CD8-positive, alpha-beta memory T cell (primary cell): ENCODE measurements at places on chromosomes 1 and 21.

DNA sequence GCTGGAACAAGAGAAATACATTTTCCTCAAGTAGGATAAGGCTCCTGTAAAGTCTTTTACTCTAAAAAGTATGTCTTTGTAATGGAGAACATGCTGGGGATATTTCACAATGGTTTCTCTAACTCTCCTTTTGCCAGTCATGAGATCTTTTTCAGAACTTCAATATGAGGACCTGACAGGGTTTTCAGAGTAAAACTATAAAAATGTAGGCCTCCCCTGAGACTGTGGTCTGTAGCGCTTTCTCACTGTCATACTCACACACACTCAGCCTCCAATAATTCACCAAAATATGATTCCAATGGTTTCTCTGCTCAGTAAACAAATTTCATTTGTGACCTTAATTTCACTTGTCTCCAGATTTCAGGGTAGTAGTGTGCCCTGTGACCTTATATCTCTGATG, 440.1 kb upstream of the PTBP2 start:
- DNase-seq: no peak

GRCh38 chr1:154716614-154717527, 108.9 kb upstream of the ADAR start:
- no peak for DNase-seq

DNA sequence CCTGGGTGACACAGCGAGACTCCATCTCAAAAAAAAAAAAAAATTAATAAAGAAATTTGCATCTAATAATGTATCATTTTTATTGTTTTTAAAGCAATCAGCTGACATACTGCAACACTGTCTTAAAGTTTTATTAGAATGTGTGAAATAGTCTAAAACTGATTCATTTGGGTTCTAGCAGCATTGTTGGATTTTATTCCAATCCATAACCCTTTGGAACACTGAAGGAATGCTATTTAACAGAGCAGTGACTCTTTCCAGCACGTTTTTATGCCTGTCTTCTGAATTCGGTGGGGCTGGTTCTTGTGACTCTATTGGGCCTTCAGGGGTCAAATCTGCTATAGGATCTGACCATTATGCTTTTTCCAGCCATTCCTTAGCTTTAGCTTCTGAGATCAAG, 18.2 kb upstream of the FMO4 start:
- DNase-seq: no peak

DNA sequence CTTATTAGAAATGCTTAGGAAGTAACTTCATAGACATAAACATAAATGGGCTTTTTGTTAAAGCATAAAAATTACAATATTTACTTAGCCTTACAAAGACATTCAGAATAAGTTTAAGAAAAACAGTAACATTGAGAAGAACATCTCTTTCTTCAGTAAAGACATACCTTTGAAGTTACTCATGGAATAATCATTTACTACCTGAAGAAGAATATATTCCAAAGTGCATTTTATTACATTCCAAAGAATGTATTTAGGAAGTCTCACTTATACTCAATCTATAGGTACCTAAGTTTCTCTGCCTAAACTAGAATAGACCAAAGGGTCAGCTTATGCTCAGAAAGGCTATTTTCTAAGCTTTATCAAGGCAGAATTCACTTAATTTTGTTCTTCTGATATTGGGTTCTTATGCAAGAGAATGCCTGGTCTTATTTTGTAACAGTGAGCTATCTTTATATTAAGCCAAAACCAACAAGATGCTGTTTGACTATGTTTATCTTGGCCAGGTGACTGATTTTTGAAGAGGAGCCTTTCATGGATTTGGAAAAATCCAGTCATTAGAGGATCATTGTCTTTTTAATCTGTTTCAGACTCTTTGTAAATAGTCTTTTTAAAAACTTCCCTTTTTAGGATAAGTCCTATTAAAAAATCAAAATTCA, 110.1 kb downstream of the OLFML2B start:
- DNase-seq: no peak

DNA sequence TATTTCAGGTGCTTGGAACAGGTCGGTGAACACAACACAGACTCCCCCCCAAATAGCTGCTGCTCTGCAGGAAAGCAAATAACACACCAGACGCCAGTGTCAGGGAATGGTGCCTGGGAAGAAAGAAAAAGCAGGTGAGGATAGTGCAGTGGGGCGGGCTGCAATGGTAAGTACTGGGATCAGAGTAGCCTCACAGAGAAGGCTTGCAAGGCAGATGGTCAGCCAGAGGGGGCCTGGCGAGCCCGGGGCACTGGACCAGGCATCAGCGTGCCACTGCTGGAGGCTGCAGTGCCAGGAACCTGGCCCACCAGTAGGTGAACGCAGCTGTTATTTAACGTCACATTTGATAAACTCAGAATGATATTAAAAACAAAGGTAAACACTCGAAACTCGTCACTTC, 60.0 kb downstream of the POFUT2 start:
- DNase-seq: no peak

- no peak for DNase-seq
Observed at GRCh38 chr1:153643816-153644215, 9.9 kb downstream of the CHTOP start.

DNA sequence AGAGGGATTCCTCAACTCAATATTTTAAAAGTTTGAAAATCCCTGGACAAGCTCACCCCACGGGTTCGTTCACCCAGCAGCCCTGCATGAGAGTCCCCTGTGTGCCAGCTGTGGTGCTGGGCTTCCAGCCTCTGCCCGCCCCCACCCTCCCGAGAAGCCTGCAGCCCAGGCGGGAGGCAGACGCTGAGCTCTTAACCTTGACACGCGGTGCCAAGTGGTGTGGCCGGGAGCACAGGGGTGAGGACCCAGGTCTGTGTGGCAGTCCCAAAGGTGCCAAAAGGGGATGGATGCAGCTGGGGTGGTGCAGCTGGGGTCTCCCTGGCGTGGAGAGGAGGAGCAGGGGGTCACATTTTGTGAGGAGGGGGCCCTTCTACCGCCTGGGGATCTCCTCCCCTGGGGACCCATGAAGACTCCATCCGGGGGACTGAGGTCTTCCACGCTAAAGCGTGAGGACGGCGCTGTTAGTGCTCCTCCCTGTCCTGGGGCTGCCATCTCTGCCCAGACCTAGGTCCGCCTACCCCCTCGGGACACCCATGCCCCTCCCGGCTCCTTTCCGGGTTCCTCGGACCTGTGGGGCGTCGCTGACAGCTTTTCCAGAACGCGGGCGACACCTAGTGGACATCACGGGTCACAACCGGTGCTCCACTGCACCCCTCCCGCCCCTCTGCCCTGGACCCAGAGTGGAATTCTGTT, 12.9 kb downstream of the PLA2G2F start:
- DNase-seq: peak; percentile 62

DNA sequence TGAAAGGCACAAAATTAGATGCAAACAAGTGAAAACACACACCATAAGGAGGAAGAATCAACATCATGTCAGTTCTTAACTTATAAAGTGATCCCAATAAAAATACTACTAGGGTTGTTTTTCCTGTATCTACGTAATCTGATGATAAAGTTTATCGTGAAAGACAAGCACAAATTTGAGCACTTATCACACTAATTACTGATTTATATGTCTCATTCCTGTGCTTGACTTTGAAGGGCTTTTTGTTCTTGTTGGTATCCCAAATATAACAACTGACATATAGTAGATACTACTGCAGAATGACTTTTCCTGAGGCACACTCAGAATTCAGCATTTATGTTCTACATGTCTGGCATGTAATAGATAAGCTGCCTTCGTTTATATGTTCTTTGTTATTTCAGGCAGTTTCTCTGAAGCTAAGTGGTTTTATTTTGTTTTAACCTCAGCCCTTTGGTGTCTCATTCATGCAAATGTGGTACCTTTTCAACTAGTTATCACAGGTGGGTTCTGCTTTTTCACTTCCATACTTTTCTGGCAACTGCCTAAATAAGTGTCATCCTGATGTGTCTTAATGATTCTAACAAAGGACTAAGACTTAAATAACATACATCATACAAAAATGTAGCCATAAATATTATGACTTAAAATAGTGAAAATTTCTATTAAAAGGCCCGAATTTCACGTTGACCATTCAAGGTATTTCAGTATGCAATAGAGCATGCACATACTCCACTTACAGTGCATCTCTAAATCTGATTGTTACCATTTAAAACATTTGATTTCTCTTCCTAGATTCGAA, 73.2 kb downstream of the LRRC8C start:
- DNase-seq: no peak

- DNase-seq: no peak
Observed at GRCh38 chr1:211928993-211929637, 98.6 kb upstream of the LPGAT1 start.

DNA sequence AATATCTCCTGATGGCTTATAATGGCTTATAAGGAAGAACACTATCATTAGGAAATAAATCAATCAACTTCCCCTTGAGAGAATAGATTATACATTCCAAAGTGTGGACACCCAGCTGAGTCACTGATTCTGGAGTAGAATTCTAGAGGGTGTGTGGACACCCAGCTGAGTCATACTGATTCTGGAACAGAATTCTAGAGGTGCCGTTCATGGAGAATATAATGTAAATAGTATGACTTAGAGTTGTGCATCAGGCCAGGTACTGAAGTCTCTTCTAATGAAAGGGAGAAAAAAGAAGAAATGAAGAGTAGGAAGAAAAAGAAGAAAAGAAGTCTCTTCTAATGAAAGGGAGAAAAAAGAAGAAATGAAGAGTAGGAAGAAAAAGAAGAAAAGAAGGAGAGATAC, 2.4 kb upstream of the USP33 start:
- DNase-seq: no peak

DNA sequence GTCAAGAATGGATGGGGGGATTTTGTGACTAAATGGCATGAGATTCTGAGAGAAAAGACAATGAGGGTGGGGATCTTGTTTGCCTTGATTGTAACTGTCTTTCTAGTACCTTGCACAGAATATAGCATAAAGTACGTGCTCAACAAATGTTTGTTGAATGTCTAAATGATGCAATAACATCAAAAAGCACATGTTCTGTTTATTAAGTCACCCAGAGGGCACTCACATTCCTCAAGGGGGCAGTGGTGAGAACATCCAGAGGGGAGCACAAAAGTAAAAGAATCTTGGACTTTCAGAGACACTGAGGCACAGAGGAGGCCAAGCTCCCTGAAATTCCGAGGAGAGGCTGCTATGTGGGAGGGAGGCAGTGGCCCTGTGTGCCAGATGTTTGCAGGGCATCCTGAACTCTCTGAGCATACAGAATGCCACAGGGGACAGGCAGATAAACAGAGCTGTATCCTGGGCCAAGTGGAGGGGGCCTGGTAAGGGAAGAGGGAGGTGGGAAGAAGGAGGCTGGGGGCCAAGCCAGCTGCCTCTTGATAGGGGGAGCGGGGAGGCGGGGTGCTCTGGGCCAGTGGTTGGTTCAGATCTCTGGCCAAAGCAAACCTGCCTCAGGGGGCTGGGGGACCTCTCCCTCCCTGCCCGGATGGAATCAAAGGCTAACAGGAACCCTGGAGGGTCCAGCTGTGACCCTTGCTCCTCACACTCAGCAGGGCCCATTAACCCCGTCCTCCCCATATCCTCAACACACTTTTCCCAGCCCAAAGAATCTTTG, 6.5 kb upstream of the ATP1A2 start:
- peak; percentile 22 for DNase-seq

DNA sequence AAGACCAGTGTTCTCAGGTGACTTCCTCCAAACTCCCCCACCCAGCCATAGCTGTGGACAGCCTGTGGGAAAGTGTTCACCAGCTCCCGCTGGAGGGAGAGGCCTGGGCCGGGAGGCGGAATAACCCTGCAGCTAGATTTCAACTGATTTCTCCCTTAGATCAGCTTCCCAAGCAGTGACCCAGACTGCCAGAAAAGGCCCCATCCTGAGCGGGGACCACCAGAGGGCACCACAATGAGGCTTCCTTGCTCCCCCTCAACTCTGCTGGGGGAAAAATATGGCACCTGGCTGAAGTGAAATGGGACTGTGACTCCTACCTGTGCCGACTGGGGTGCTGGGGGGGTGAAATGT, 50.8 kb downstream of the RHBG start:
- DNase-seq: peak; percentile 68

DNA sequence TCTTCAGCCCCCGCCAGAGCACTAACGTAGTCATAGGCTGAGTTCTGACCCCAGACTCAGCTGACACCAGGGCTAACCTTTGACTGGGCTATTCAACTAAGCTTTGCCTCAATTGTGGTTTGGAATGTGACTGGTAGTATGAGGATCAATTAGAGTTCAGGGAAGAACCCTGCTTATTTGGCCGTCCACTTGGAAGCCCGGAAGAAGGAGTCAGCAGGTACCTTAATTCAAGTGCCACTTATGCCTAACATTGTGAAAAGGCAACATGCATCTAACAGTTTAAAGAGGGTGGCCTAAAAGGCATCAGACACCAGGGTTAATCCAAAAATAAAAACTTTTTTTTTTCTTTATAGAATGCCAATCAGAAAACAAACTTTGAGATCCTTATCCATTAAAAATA, 92.3 kb downstream of the BEND5 start:
- DNase-seq: no peak

DNA sequence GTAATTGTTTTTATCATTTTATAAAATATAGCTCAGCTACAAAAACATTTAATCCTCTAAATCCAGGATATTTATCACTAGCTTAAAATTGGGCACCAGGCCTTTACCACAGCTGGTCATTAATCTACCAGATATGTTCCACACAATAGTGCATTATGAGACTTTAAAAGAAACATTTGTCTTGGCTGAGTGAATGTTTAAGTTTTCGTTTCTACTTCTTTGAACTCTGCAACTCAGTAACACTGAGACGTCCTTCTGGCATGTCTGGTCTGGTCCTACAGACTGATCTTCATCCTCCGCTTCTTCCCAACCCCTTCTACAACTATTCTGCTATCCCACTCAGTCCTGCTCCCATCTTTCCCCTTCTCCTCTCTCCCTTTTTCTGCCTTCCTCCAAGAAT, 296.2 kb downstream of the NEGR1 start:
- DNase-seq: no peak

DNA sequence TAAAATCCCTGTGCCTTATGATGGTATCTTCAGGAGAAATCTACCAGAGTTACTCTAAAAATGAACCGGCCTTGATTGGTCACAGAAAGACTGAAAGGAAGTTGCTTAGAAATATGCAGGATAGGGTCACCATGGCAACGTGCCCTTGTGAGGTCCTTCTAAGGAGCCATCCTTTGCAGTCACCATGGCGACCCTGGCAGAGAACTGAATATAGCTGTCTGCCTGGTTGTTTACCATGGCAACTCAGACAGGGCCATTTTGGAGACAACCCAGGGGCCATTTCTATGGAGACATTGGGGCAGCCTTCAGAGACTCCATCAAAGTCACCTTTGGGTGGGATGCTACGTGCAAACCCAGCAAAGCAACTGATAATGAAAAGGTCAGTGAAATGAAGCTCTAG, 43.0 kb downstream of the SNX7 start:
- no peak for DNase-seq

- DNase-seq: no peak
Observed at GRCh38 chr1:206828765-206829164, 36.7 kb upstream of the IL20 start.

DNA sequence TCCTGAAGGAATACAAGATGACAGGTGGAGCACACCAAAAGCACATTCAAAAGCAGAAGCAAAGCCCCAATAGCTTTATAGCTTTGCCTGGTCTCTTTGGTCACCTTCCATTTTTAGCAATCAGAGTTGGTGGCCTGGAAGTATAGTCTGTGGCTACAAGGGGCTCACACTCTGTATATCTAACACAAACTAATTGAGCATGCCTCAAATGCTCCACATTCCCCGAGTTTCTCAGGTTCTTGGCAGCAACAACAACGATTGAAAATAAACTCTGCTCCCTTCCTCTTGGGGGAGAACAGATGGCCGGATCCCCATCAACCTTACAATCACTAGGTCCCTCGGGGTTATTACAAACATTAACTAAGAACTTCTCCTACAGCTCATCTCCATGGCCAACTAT, 24.9 kb upstream of the TADA1 start:
- no peak for DNase-seq

- DNase-seq: peak; percentile 60
Observed at GRCh38 chr1:25520446-25521061, 22.9 kb upstream of the LDLRAP1 start.

GRCh38 chr1:201625226-201625761, 86.4 kb downstream of the NAV1 start:
- no peak for DNase-seq
